ENCODE measurements at places on chromosomes 2 and 18.

DNA sequence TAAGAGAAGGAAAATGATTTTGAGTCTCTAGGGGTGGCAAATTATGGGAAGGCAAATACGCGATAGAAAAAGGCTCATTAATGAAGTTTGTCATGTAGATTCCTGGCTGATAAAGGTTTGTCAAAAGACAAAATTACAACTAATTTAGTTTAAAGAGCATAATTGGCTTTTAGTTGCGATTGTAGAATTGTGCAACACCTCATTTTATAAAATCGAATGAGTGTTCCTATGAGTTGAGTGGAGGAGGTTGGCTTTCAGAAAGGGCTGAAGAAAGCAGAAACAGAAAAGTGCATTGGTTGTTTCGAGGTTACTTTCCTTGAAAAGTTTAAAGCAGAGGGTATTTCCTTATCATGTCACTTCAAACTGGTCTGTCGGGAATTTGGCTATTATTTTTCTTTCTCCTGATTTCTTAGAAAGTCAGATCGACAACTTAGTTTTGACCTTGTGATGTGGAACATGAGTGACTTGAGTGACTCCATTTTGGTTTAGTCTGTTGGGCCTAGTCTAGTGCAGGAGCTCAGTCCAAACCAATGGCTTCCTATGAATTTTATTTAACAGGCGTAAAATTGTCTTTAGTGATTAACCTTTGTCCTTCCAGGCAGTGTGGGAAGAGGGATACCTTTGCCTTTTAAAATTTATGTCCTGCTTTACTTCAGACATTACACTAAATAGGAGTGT is 2.2 kb upstream of the PCYOX1 start:
- DNase-seq = no peak

GRCh38 chr2:33443274-33443829 is 33.1 kb upstream of the RASGRP3 start:
- no peak for DNase-seq

DNA sequence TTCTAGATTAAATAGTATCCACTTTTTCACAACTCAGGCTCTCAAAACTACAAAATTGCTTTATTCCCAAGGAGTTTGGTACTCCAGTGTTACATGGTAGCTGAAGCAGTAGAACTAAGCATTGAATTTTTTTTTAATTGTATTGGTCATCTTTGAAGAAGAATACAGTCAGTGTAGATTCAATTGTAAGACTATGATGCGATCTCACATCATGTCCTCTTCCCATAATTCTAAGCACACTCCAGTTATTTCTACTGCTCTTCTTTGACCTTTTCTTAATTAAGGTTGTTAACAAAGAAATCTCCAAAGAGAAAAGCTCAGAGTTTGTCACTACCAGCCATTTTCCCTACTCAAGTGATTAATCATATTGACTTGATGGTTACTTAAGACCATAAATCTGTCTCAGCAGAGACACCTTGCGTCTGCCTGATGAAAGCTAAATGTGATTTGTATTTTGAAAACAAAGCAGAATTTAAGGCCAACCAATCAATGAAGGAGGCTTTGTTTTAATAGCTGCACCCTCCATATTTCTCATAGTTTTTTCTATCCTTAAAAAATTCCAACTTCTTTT is 130.2 kb downstream of the DTNA start:
- no peak for DNase-seq

- DNase-seq = no peak
Measured at GRCh38 chr18:56065086-56065485, 477.1 kb upstream of the TCF4 start.

DNA sequence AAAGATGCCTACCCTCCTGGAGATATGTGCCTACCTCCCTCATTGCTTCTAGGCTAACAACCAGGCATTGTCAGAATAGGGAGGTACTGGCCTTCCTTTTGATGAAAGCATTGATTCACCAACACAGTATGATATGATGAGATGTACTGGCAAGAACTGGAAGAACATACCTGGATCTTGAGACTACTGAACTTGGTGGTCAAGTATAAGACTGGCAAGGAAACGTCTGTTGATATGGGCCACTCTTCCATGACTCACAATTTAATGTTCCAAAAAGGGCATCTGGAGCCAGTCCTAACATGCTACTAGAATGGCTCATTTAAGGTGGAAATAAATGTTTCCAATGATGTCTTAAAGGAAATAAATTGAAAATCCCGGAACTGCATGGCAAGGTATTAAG is 18.1 kb downstream of the DTNB start:
- no peak for DNase-seq

DNA sequence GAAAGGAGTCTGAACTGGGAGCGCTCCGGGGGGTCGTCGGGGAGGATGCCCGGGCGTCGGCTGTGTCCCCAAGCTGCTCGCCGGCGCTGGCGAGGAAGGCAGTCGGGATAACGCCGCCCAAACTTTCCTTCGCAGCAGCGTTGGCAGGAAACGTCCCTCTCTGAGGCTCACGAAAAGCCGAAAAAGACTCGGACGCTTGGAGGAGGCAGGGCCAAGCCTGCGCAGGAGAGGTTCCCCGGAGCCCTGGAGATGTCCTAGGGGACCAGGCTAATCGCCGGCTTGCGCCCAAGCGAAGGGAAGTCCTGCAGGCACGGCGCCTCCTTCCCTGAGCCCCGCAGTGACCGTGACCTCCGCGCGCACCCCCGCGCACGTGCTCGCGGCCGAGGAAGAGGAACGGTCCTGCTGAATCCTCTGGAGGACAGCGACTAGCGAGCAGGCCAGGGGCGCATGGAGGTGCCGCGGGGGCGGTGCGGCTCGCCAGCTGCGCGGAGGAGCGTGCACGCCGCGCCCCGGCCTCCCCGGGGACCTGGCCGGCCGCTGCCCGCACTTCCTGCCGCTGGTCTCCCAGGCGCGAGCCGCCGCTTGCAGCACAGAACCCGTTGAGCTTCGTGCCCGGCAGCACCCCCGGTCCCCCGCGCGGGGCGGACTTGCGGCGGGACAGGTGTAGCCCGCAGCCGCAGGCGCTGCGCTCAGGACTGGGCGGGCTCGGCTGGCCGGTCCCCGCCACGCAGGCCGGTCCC is at the start of gene SH3RF3:
Gene SH3RF3 (plus strand): TSS at position 590 of the 740 bp plus-strand sequence.
- DNase-seq = peak; percentile 70

- no peak for DNase-seq
Measured at GRCh38 chr2:28286678-28287077, 106.0 kb upstream of the FOSL2 start.

DNA sequence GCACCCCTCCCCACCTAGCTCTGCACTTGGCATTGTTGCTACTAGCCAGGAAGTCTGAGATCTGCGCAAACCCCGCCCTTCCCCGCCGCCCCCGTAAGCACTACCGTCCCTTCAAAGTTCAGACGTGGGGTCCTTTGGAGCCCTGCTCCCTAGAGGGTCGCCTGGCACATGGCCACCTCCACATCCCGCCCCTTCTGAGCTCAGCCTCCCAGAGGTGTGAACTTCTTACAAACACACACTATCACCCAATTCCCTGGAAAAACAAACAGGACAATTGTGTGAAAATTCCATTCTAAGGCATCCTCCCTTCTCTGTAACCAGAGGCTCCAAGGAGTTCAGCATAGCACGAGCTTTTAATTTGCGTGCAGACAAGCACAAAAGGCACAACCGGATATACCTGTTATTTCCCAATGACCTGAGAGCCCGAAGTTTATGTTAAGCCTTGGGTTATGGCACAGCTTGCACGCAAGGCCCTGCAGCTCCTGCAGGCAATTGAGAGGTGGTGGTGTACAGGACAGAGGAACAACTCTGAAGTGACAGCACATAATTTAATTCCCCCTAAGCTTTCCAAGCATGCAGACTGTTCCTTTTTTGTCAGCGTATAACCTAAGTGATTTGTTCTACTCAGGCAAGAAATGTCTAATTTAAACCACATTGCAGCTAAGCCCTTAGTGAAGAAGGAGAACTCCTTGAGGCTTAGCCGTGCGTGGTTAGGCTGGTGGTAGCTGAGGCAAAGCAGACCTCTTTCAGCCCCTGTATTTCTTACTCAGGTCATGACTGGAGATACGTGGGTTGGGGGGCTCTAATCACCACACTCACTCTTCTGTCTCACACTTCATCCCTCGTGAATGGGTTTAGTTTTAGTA is 20.3 kb upstream of the CYP1B1 start:
- DNase-seq = peak; percentile 86

GRCh38 chr2:17780546-17780945 is 26.6 kb downstream of the GEN1 start:
- DNase-seq = no peak

GRCh38 chr2:42195559-42195958 is 26.4 kb downstream of the EML4 start:
- DNase-seq = no peak
